ENCODE measurements at places on chromosomes 12 and 14.

DNA sequence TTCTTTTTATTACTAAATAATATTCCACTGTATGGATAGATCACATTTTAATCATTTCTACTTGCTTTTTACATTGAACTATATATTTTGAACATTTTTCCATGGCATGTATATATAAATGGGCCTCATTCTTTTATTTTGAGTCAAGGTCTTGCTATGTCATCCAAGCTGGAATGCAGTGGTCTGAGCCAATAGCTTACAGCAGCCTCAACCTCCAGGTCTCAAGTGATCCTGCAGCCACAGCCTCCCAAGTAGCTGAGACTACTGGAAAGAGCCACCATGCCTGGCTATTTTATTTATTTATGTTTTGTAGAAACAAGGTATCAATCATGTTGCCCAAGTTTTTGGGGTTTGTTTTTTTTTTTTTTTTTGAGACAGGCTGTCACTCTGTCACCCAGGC lies 7.6 kb downstream of the FCF1 start:
- no peak for DNase-seq

DNA sequence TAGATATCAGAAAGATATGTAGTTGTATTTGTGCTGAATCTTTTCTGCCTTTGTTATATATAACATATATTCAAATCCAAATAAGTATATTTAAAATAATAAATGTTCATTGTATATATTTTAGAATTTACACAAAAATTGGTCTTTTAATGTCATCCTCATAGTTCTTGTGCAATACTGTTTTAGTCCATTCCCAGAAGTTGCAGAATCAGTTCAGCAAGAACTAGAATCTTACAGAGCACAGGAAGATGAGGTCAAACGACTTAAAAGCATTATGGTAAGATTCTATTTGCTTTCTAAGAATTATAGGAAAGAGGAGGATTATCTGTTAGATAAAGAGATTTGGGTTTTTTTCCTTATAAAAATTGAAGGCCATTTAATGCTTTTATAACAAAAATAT lies 51.0 kb downstream of the SCFD1 start:
- DNase-seq, result no peak

DNA sequence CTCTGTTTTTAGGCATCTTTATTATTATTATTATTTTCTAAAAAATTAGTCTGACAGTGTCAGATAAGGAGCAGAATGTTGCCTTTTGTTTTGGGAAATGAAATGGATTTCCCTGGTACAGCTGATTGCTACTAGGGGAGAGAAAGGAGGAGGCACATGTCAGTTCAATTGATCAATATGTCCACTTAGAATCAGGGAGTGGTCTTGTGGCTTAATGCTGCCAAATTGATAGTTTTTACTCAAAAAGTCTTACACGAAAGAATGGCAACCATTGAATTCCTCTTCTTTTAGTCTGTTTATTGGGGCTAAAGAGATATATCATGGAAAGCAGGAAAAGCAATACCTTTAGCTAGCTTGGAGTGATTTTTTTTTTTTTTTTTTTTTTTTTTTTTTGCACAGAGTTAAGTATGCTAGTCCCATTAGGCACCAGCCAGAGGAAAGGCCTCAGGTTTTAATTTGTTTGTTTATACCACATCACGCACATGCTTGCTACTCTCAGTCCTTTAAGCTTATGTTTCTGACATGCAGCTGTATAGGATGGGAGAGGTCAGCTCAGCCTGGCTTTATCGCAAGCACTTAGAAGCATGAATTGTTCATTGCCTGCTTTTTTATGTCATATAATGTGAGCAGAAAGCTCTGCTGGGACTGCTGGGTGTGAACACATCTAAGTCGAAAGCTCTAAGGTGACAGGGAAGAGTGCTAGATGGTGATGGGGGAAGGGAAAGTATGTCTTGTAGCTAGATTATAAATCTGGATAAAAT lies 1.4 kb downstream of the AKAP6 start:
- no peak for DNase-seq

GRCh38 chr14:101740981-101741380 lies 20.5 kb upstream of the PPP2R5C start:
- no peak for DNase-seq

GRCh38 chr14:51457843-51458562 lies 193.7 kb upstream of the FRMD6 start:
- DNase-seq, result no peak

Measured in H54 (cell line).